ENCODE measurements at places on chromosomes 1 and 21.

- DNase-seq = no peak
Observed at GRCh38 chr1:246836209-246836966, 95.4 kb downstream of the AHCTF1 start.

GRCh38 chr1:83942914-83943313, 56.0 kb downstream of the TTLL7 start:
- no peak for DNase-seq

DNA sequence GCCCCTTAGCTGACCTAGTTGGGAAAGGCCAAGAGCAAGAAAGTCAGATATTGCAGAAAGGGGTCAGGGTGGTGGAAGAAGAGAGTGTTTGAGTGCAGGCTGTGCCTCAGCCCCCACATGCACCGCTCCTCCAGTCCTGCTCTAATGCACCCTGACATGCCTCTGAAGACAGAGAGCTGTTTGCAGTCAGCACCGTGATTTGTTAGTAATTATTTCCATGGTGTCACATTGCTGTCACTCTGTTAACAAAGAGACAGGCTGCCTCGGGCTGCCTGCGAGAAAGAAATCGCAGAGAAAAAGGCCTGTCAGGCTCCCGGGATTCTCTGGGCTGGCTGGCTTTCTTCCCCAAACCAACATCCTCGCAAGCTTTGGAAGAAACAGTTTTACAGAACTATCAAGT, 58.3 kb downstream of the ERI3 start:
- no peak for DNase-seq

DNA sequence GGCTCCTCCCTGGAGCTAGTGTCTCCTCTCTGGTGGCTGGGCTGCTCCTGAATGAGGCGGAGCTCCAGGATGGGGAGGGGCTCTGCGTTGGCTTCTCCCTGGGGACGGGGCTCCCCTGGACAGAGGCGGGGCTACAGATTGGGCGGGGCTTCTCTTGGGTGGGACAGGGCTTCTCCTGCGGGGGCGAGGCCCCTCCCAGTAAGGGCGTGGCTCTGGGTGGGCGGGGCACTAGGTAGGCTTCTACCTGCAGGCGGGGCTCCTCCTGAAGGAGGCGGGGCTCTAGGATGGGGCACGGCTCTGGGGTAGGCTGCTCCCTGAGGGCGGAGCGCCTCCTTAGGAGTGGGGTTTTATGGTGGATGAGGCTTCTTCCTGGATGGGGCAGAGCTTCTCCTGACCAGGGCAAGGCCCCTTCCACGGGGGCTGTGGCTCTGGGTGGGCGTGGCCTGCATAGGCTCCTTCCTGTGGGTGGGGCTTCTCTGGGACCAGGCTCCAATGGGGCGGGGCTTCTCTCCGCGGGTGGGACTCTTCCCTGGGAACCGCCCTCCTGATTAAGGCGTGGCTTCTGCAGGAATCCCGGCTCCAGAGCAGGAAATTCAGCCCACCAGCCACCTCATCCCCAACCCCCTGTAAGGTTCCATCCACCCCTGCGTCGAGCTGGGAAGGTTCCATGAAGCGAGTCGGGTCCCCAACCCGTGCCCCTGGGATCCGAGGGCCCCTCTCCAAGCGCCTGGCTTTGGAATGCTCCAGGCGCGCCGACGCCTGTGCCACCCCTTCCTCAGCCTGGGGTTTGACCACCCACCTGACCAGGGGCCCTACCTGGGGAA, 22.7 kb upstream of the ARF1 start:
- DNase-seq = peak; percentile 11

DNA sequence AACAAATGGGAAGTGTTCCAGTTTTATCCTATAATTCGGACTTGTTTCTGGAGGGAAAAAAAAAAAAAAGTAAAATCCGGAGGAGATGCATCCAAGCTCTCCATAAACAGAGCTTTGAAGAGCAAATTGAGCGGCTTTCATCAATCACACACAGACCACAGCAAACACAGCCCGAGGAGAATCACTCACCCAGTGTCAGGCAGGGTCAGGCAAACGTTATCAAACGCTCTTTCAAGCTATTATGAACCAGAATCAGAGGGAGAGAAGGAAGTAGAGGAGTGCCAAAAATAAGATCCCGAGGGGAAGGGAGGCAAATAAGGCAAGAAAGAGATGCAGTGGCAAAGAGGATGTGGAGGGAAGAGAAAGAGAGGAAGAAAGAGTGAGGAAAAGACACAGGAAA, 188.3 kb upstream of the CAMK1G start:
- DNase-seq = no peak

DNA sequence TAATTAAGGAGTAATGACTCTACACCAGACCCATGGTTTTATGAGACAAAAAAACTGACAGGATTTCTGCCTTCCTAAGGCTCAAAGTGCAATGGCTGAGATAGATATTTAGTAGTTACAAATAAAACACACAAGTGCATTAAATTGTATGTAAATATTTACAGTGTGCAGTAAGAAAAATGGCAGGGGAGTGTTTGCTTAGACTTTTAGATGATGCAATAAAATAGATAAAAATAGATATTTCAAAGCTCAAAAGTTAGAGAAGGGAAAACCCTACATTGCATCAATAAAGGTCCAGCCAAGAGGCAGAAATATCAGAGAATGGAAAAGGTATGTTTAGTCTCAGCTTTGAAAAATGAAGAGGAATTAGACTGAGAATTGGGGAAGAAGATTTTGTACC, 226.3 kb upstream of the FGGY start:
- DNase-seq = no peak

DNA sequence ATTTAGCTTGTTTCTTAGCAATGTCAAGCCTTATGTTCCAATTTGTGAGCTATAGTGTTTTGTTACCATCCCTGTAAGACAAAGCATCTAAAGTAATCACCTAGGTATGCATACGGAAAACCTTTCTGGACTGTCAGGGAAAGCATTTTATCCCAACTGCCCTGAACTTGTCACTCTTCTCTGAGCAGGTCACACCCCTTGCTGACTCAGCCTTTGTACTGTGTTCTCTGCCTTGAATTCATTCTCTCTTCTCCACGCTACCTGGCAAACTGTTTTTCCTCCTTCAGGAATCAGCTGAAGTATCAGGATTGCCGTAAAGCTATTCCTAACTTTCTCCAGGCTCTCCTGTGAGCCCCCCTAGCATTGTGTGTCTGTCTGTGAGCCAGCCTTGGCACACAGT, 54.2 kb downstream of the PBX1 start:
- DNase-seq = no peak

DNA sequence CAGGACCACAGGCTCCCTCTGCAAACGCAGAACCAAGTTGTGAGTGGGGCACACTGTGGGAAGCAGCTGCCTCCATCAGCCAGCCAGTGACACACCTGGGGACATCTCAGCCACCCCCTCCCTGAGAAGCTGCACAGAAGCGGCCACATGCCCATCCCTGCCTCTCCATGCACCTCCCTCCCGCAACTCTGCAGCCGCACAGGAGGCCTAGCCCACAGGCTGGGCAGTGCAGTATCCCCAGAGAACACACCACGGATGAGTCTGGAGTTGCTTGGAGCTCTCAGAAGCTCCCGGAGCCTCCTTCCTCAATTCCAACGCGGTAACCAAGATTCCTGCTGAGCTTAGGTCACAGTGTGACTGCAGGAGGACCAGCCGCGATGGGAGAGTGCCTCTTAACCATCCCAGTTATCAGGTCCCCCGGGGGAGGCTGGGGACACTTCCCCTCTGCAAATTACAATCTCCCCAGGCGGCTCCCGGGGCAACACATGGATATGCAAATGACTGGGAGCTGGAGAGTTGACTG, 1.2 kb upstream of the WNT3A start:
- DNase-seq = no peak

DNA sequence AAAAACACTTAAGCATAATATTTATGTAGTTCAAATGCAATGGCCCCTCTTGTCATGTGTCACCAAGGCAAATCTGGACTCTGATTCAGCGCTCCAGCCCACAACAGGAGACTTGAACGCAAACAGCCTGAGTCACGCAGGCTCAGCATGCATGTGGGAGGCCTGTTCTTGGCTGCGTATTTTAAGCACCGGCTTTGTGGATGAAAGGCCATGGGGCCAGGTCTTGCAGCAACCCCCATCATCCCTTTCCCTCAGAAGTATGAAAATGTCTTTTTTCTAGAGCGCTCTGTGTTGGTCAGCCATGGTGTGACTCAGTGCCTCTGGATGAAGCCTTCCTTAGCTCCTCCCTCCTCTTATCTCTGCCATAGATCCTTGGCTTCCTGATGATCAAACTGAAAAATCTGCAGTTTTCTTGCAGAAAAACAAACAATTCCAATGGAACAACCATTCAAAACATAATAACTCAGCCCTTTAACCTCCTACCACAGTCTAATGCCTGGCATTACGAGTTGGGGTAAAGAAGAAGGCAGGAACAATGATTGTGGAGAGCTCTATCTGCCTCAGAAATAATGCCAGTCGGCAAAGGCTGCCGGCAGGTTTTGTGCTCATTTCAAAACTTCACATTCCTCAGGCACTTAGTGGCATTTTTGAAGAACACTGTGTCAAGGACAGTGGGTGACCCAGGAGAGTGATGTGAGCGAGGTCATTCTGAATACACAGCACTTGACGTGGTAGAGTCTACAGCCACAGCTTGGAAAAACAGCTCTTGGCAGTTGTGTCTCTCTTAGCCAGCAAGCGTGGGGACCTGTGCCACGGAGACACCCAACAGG, 167.5 kb downstream of the CLIC6 start:
- DNase-seq = peak; percentile 100

GRCh38 chr1:24253571-24253970, 65.6 kb upstream of the GRHL3 start:
- DNase-seq = no peak

GRCh38 chr1:68116643-68117235, 66.3 kb upstream of the DIRAS3 start:
- peak; percentile 50 for DNase-seq

DNA sequence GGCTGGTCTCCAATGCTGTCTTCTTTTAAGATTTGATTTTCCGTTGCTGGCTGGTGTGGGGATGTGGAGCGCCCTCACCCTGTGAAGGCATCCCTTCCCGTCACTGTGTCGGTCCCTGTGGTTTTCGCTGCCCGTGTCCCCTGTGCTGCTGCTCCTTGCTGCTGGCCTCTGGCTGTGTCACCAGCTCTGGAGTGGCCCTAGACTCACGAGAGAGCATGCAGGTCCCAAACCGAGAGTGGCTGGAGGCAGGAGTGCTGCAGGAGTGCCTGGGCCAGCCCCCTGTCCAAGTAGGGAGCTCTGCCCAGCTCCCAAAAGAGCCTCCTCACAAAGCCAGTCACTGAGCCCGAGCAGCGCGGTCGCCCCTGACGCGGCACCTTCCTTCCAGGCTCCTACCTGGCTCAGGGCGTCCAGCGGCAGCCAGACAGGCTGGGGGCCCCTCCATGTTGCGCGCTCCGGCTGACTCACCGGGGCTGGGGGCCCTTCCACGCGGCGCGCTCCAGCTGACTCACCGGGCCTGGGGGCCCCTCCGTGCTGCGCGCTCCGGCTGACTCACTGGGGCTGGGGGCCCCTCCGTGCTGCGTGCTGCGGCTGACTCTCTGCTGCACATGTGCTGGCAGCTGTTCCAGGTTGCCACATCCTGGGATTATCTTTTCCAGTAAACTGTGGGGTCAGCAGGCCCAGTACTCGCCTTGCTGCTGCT, 106.7 kb upstream of the COL6A1 start:
- DNase-seq = no peak

- no peak for DNase-seq
Observed at GRCh38 chr1:166675213-166675612, 164.1 kb upstream of the POGK start.
